ACHN (cell line): ENCODE measurements at places on chromosomes 2 and 18.

- no peak for DNase-seq
Observed at GRCh38 chr2:10054976-10055375, 11.6 kb downstream of the KLF11 start.

- DNase-seq, result no peak
Observed at GRCh38 chr2:8999102-8999446, 4.4 kb downstream of the MBOAT2 start.

DNA sequence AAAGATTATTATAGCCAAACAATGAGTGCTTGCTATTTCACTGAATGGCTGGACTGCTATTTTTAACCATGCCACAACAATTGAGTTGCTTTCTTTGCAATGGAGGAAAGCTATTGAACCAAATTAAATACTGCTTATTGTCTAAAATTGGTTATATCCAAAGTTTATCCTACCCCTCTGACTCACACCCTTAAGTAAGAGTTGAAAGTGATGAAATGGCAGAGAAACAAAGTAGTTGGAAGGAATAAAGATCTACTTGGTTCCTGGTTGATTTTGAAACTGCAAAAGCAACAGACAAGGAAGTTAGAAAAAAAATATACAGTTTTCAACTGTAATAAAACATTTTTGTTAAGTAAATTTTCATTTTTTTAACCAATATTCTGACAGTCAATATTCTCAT lies 47.5 kb downstream of the EML4 start:
- DNase-seq, result no peak

DNA sequence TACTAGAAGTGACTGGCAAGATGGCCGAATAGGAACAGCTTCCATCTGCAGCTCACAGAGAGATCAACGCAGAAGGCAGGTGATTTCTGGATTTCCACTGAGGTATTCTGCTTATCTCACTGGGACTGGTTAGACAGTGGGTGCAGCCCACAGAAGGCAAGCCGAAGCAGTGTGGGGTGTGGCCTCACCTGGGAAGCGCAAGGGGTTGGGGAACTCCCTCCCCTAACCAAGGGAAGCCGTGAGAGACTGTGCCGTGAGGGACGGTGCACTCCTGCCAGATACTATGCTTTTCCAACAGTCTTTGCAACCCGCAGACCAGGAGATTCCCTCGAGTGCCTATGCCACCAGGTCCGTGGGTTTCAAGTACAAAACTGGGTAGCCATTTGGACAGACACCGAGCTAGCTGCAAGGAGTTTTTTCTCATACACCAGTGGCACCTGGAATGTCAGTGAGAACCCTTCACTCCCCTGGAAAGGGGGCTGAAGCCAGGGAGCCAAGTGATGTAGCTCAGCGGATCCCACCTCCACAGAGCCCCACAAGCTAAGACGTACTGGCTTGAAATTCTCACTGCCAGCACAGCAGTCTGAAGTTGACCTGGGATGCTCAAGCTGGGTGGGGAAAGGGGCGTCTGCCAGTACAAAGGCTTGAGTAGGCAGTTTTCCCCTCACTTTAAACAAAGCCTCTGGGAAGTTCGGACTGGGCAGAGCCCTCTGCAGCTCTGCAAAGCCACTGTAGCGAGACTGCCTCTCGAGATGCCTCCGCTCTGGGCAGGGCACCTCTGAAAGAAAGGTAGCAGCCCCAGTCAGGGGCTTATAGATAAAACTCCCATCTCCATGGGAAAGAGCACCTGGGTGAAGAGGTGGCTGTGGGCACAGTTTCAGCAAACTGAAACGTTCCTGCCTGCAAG lies 40.1 kb downstream of the PLEK start:
- no peak for DNase-seq

DNA sequence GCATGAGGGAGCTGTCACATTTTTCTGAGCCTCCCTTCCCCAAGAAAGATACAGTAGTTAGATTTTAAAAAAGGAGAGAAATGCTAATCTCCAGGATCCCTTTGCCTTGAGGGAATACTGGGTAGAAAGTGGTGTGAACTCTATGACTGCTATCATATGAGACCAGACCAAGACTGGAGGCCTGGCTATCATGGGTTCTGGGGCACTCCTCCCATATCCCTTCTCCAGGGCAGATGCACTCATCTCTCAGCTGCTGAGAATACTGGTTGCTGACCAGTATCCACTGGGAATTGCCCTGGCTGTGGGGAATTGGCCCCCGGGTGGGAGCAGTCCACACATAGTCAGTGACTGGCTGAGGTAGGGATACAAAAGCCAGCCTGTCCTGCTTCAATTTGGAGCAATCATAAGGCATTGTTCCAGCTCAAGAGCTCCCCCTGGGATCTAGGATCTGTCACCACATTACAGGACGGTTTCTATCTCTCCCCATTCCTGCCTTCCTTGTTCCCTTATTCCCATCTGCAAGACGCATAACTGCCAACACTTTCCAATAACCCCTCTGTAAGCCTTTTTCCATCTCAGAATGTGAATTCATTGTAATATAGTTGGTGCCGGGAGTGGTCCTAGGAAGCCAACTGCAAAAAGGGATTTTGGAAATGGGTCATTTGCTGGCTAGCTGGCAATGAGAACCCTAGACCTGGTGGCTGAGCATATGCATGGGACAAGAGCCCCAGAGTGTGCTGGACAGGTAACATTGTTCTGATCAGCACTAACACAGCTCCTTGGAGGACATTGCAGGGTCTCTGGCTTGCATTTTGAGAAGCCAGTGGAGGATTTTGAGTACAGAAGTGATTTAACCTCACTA lies 35.4 kb upstream of the REEP1 start:
- peak; percentile 50 for DNase-seq

DNA sequence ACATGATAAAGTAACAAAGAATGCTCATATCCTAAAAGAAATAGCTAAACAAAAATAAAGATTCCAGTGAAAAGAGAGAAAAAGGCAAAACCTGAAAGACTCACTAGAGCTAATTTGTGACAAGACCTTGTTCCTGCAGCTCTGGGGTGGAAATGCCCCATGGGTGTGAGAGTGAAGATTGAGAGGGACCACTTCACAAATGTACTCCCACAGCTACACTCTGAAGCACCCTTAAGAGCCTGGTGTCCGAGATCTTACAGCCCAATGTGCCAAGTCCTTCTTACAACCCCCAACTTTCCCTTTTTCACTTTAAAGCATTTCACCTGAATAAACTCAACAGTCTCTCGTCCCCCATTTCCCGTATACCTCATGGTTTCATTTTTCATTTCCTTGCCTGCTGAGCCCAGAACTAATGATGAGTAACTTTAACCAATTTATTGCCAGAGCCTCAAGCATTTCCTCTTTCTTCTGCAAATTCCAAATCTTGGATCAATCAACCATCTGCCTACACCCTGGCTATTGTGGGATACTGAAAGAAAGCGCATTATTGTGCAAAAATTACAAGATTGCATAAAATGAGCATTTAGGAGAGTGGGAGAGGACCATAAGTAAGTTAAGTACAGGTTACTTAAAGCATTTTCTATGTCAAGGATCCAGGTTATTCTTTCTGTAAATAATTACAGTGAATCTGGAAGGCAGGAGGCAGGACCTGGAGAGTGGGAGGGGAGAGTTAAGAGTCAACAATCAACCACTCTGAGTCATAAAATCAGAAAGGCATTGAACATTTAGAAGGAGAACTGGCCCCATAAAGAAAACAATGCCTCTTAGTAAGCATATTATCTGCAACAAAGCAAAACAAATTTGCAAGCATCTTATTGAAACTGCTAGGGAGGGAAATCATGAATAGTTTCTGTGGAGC lies 804.4 kb upstream of the CELF4 start:
- no peak for DNase-seq

GRCh38 chr18:57749604-57749970 lies 53.5 kb downstream of the ATP8B1 start:
- no peak for DNase-seq

- peak; percentile 46 for DNase-seq
Observed at GRCh38 chr2:42568401-42569115, at the start of gene MTA3. MTA3 (plus strand) TSS chr2:42568632; CDS start chr2:42568746, 114 bp downstream.

GRCh38 chr18:28284132-28284531 lies 107.2 kb upstream of the CDH2 start:
- DNase-seq, result no peak

DNA sequence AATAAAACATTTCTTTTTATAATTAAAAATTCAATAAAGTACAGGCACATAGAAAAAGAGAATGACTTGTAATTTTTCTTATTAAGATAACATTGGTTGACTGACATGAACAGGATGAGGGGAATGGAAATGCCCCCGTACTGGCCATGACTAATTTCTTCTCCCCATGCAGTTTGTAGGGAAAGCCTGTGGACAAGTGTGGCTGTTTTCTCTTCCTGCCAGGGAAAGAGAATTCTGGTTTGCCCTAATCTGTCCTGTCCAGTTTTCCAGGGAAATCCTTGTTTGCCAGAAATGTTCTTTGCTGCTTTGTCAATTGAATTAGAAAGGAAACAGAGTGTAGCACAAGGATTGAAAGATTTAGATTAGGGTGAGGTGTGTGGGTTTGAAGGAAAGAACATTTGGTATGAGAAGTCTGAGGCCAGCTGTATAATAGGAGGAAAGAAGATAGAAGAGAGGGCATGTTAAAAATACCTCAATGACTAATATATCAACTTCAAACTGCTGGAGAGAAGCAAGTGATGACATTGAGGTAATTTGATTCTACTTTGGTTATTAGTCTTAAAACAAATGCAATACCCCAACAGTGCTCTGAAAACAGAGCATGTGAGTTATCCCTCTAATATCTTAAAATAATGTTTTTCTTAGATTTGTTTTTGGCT lies 593.9 kb upstream of the ZNF804A start:
- no peak for DNase-seq

- DNase-seq, result peak; percentile 21
Observed at GRCh38 chr2:216370961-216371712, 1.1 kb downstream of the MARCHF4 start.

DNA sequence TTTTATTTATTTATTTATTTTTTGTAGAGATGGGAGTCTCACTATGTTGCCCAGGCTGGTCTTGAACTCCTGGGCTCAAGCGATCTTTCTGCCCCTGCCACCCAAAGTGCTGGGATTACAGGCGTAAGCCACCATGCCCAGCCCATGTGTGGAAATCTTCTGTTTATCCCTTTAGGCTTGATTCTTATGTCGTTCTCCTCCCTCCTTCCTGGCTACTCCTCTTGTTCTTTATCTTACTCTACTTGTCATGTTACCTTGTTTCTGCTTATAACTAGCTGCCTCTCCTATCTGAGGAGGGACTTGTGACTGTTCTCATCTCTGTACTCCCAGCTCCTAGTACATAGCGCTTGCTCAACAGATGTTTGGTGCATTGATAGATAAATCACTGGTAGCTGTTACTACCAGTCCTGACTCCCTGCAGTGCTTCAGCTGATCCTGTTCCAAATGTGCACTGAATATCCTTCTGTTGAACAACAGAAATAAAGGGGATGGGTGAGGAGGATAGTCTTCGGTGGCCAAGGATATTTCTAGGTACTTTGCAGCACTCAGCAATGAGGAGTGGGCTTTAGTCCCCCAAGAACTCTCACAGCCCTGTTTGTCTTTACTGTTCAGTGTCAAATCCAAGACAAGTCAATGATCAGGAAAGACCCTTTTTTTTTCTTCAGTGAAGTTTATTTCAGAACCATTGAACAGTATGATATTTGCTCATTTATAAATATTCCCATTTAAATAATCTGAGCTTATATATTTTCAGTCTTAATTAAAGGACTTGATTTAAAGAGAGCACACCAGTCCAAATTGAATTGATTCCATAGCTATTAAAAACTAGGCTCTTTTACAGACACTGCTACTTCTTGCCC lies 7.2 kb downstream of the IL1B start:
- DNase-seq, result no peak

DNA sequence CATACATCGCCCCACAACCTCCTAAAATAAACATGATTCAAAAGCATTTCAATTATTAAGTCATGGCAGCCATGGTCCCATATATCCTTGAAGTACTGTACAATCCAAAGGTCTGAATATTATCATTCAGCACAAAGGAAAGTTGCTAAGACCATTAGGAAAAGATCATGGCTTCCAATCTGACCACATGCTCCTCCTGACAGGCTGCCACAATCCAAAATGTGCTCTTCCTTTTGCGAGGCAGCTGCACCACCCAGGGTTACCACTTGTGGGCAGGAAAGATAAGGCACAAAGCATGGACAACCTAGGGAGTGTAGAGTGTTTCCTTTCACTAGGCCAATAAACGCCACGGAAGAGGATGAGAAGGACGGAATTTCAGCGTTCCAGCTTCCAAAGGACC lies 5.4 kb downstream of the BOLA3 start:
- DNase-seq, result peak; percentile 29

- no peak for DNase-seq
Observed at GRCh38 chr18:68500556-68500955, 214.4 kb downstream of the TMX3 start.

DNA sequence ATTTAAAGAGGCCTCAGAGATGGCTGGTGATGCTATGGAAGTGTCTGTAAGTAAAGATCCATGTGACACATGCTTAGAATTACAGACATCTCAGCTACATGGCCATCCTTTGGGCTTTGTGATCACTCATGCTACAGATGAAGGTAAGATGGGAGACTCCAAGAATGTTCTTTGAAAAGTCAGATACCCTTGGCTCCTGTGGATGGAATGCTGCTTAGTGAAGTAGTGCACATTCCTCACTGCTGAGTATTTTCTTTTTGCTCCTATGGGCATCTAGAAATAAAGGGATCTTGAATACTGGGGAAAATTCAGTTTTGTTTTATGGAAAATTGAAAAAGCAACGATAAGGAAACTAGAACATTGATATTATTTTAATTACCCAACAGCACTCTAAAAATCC lies 55.2 kb upstream of the REV1 start:
- DNase-seq, result peak; percentile 25

DNA sequence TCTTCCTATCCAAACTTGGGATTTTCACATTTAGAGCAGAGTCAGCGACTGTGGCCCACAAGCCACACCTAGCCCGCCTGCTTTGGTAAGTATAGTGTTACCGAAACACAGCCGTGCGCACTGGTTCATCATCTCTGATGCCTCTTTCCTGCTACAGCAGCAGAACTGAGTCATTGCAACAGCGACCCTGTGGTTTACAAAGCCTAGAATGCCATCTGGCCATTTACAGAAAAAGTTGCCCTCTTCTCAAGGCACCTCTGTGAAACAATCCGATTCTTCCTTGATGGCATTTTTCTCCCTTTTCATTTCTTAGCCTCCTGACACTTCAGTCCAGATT lies 10.7 kb upstream of the IAH1 start:
- no peak for DNase-seq

DNA sequence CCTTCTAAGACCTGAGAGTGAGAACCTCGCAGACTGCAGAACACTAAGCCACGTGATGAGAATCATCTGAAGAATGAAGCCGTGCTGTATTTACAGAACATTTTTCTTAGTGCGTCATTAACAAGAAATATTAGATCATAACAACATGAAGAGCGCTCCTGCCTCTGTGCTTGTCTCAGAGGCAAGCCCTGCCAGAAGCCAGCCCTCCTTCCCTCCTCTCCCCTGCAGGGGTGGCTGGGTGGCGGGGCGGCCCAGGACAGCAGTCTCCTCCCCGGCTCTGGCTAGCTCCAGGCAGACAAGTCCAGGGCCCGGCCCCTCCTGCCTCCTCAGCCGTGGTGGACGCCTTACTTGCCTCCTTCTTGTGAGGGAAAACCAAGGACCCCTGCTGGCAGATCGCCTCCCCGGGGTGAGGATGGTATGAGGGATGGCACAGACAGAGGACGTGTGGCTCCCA lies 262.7 kb downstream of the TWIST2 start:
- DNase-seq, result no peak

- no peak for DNase-seq
Observed at GRCh38 chr2:107809835-107810234, 16.9 kb upstream of the RGPD4 start.
